ENCODE measurements at places on chromosomes 5 and 9.

DNA sequence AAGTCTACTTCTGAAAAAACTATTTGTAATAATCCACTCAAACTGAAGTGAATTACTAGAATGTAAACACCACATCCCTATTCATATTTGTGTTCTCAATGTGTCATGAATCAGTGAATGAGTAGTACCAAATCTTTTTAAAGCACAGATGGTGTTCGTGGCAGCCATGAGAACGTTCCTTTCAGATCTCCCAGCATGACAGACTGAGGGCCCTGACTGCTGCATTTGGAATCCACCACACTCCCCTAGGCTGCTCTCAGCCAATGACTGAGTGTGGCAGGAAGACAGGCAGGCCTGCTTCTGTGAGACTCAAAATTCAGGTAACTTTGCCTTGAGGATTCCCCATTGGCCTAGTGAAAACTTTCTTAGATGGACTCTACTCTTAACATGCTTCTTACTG is 10.9 kb upstream of the JMY start:
- DNase-seq: no peak

DNA sequence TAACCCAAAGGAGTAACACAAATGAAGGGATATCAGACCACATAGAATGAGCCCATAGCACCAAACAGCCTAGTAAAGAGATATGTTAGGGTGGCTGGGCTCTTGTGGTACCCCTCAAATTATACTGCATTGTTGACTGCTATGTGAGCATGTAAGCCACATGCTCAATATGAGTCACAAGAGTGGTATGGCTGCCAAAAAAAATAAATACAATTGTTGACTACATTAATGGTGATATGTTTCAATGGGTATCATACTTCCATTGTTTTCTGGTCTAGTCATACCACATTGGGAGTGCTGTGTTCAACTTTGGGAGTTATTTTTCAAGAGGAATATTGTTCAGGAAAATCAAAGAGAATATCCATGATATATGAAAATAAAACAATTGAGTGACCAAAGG is 162.4 kb upstream of the PIK3R1 start:
- DNase-seq: no peak

- DNase-seq: no peak
Measured at GRCh38 chr9:124768750-124769548, 2.2 kb downstream of the NR6A1 start.

GRCh38 chr5:117667105-117667504 is 1092.5 kb upstream of the SEMA6A start:
- DNase-seq: no peak

- no peak for DNase-seq
Measured at GRCh38 chr5:122076669-122077365, 1.2 kb downstream of the LOX start.

DNA sequence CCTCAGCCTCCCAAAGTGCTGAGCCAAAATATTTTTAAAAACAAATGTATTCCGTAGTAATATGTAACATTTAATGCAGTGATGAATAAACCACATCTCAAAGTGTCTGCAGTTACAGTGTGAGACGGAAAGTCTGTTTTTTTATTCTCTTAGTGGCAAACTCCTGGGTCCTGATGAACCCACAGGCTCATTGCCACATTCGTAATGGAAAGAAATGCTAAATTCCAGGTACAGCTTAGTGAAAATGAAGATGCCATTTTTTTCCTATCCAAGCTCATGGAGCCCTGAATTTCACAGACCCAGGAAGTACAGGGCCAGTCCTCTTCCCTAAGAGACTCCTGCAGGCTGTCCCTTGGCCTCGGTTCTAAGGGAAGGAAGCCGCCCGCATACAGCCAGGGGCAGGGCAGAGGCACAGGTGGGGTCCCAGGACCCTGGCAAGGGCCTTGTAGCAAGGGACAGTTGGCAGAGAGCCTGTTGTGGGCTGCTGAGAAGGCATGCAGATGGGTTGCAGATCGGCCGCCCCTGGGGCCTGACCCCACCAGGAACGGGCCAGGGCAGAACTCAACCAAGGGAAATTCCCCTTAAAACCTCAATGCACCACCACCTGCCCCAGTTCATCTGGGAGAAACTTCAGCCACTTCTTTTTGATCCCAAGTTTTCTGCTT is 36.2 kb downstream of the IPPK start:
- DNase-seq: no peak
